PC-9 (cell line): ENCODE measurements at places on chromosomes 2 and 18.
A peak's percentile ranks its signal among the peaks of the same experiment; 100 is the strongest.

GRCh38 chr2:102599486-102599885, 19.9 kb upstream of the SLC9A2 start:
- H3K27ac ChIP-seq, result no peak overlapping the region
- H3K36me3 ChIP-seq, result no peaks in the 10 kb centered on the region
- peaks cover 12% of the 10 kb centered on the region for H3K4me1 ChIP-seq
- no peak for DNase-seq
- H3K27me3 ChIP-seq, result no peaks in the 10 kb centered on the region
- no peak overlapping the region for H3K4me3 ChIP-seq

GRCh38 chr2:158743879-158744278, 51.2 kb upstream of the DAPL1 start:
- no peaks in the 10 kb centered on the region for H3K4me1 ChIP-seq
- DNase-seq, result no peak
- H3K4me3 ChIP-seq, result no peak overlapping the region
- H3K36me3 ChIP-seq, result no peaks in the 10 kb centered on the region
- H3K27me3 ChIP-seq, result no peaks in the 10 kb centered on the region

- no peak overlapping the region for H3K27ac ChIP-seq
- peaks cover 28% of the 10 kb centered on the region for H3K4me1 ChIP-seq
- H3K4me3 ChIP-seq, result no peak overlapping the region
- DNase-seq, result no peak
- no peaks in the 10 kb centered on the region for H3K27me3 ChIP-seq
- no peaks in the 10 kb centered on the region for H3K36me3 ChIP-seq
Observed at GRCh38 chr2:6970976-6971480, 53.8 kb downstream of the RNF144A start.

DNA sequence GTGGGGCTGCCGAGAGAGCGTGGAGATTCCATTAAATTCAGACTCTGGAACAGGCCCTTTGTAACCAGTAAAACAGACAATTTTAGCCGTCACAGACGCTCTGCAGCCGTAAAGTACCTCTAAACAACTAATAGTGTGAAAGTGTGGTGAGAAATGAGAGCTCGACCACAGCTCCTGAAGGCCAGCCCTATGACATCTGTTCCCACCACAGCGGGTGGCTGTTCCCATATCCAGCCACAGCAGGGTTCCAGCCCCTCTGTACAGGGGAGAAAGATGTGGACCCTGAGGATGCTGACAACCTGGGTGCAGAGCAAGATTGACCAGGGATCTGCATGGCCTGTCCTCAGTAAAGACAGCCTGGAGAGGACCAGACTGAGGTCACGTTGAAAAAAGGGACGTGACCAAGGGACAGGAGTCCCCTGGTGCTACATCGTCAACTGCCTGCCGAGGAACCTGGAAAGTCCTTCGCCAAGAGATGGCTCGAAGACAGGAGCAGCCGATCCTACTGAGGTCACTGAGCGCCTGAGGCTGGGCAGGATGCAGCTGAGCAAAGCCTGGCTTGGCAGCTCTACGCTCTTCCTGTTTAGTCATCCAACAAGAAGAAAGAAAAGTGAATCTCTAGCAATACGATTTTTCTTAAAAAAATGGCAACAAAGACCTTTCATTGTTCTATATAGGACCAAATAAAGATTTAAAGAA, 831.7 kb downstream of the RNF144A start:
- H3K4me1 ChIP-seq, result no peaks in the 10 kb centered on the region
- no peaks in the 10 kb centered on the region for H3K36me3 ChIP-seq
- H3K27ac ChIP-seq, result no peak overlapping the region
- no peak for DNase-seq
- no peaks in the 10 kb centered on the region for H3K27me3 ChIP-seq

DNA sequence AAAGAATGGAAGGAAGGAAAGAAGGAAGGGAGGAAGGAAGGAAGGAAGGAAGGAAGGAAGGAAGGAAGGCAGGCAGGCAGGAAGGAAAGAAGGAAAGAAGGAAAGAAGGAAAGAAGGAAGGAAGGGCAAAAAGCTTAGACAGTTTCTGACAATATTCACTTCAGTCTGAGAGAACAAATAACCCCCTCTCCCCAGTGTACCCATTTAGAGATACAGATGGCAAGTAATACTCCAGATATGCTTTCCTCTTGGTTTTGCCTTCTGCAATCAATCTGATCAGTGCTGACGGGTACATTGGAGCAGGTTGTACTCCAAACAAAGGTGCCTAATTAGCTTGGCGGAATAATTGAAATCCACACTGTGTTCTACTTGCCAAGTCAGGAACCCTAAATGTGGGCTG, 534.6 kb upstream of the TMEFF2 start:
- no peak overlapping the region for H3K27ac ChIP-seq
- no peaks in the 10 kb centered on the region for H3K4me1 ChIP-seq
- no peak for DNase-seq
- no peaks in the 10 kb centered on the region for H3K27me3 ChIP-seq
- no peaks in the 10 kb centered on the region for H3K36me3 ChIP-seq
- no peak overlapping the region for H3K4me3 ChIP-seq

DNA sequence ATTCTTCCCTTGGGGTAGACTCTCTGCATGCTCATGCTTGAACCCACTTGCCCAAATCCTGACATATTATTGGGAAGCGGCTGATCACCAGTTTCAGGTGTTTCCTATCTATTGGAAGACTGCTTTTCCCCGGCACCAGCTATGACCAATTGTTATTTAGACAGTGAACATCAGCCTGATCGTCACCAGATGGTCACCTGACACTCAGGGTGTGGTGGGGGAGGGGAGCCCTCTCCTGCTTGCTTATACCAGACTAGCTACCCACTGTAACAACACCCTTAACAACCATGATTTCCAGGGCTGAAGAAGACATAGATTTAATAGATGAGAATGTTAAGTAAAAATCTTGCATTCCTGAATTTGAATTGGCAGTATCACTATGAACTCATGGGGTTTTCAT, 44.3 kb downstream of the RBM43 start:
- no peaks in the 10 kb centered on the region for H3K4me1 ChIP-seq
- no peak overlapping the region for H3K27ac ChIP-seq
- H3K27me3 ChIP-seq, result no peaks in the 10 kb centered on the region
- H3K4me3 ChIP-seq, result no peak overlapping the region
- no peaks in the 10 kb centered on the region for H3K36me3 ChIP-seq
- no peak for DNase-seq

DNA sequence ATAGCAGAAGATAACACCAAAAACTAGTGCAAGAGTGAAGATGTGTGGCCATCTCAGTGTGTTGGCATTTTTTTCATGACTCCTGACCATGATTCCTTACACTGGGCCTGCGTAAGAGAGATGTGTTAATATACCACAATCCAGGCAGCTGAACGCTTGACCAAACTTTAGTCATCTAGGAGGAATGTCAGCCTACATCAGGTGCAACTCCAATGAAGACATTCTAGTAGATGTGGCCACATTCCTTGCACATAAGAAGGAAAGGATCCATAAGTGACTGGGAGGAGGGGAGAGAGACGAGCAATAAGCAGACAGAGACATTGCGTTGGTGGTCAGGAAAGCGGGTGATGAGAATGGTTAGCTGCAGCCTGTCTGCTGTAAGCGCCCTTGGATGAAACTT, 42.6 kb downstream of the CYRIA start:
- peak overlapping the region; percentile 82 for H3K27ac ChIP-seq
- DNase-seq, result peak; percentile 98
- peaks cover 86% of the 10 kb centered on the region for H3K4me1 ChIP-seq
- H3K27me3 ChIP-seq, result no peaks in the 10 kb centered on the region
- no peaks in the 10 kb centered on the region for H3K36me3 ChIP-seq

DNA sequence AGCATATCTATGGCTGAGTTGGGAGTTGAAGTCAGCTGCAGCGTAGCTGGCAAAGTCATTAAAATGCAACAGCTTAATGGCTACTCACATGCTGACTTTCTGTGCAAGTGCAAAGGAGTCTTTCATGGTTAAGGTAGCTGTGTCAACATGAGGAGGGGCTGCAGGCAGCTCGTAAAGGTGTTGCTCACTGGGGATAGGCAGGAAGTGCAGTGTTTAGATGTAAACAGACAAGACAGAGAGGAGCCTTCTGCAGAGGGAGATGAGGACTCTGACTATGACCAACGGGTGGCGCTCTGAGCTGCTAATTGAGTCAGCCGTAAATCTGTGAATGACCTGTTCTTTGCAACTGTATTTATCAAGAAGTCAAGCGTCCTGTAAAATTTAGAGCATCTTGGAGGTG, 22.3 kb upstream of the CAVIN2 start:
- no peaks in the 10 kb centered on the region for H3K27me3 ChIP-seq
- no peak for DNase-seq
- peaks cover 24% of the 10 kb centered on the region for H3K4me1 ChIP-seq
- H3K36me3 ChIP-seq, result no peaks in the 10 kb centered on the region

DNA sequence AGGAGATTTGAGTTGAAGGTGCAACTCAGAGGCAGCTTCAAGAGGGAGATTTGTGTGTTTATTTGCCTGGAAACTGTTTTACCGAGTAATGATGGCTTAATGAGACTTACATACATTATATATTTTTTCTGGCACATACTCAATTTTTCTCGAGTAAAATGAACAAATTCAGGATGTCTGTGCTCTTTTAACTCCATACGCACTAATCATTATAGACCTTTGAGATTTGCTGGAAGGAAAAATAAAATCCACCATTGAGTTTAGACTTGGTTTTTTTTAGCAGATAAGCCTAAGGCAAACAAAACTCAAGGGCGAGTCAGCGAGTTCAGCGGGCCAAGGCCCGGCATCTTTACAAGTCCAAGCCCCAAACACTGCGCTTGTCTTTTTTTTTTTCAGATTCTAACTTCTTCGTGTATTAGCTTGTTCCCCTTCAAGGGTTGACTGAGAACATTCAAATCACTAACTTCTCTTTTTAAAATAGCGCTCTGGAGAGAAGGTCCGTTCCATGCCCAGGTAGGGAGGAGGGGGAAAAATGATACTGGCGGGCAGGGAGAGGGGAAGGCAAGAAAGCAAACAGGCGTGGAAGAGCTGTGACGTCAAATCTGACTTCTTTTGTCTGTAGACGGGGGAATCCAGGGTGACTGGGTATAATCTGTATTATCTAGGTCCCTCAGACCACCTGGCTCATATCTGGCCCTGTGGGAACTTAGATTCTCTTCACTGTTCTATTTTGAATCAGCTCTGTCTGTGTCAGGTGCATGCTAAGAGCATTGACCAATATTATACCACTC, 72.7 kb upstream of the MAP3K20 start:
- no peak for DNase-seq
- H3K4me3 ChIP-seq, result no peak overlapping the region
- H3K27me3 ChIP-seq, result no peaks in the 10 kb centered on the region

- H3K4me1 ChIP-seq, result no peaks in the 10 kb centered on the region
- no peak overlapping the region for H3K4me3 ChIP-seq
- no peak overlapping the region for H3K27ac ChIP-seq
- peaks cover 83% of the 10 kb centered on the region for H3K27me3 ChIP-seq
Observed at GRCh38 chr2:106342831-106343251, 125.4 kb downstream of the RGPD3 start.

GRCh38 chr2:43776324-43776723, 2.5 kb downstream of the DYNC2LI1 start:
- H3K36me3 ChIP-seq, result no peaks in the 10 kb centered on the region
- no peak overlapping the region for H3K4me3 ChIP-seq
- no peaks in the 10 kb centered on the region for H3K27me3 ChIP-seq
- DNase-seq, result no peak
- H3K4me1 ChIP-seq, result peaks cover 8% of the 10 kb centered on the region; the same call in 1 of the 2 replicates

DNA sequence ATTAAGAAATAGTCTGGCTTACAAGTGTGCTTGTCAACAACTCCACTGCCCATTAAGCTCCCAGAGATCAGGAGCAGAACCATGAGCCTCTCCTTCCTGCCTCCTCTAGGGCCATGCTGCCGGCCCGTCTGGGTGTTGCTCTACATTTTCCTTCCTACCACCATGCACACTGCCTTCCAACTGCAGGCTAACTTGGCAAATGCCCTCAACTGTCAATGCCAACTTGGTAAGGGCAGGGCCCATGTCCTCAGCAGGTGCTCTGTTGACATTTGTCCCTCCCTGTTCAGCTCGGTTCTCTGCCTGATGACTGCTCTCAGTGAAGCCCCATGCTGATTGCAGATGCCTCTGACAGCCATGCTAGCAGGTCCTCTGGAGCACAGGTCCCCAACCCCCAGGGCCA, 345.2 kb downstream of the ALK start:
- H3K4me1 ChIP-seq, result no peaks in the 10 kb centered on the region
- DNase-seq, result no peak
- H3K27me3 ChIP-seq, result peaks cover 98% of the 10 kb centered on the region
- no peak overlapping the region for H3K4me3 ChIP-seq

DNA sequence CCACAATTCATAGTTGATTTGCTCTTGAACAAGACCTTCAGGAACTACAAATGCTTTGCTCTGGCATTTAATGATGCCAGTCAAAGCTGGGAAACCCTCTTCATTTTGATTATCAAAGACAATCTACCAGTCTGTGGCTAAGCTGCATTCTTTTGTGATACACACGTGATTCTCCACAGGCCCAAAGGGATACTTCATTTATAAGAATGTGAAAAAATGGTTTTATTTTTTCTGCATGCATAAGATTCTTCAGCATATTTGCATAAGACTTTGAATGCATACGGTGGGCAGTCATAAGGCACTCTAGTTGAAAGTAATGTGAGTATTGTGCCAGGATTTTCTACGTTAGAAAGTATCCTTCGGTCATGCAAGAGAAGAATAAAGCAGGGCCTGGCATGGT, 33.0 kb upstream of the ARL5A start:
- no peak overlapping the region for H3K27ac ChIP-seq
- H3K36me3 ChIP-seq, result no peaks in the 10 kb centered on the region
- no peaks in the 10 kb centered on the region for H3K27me3 ChIP-seq
- no peaks in the 10 kb centered on the region; the same call in 1 of the 2 replicates for H3K4me1 ChIP-seq
- no peak overlapping the region for H3K4me3 ChIP-seq

DNA sequence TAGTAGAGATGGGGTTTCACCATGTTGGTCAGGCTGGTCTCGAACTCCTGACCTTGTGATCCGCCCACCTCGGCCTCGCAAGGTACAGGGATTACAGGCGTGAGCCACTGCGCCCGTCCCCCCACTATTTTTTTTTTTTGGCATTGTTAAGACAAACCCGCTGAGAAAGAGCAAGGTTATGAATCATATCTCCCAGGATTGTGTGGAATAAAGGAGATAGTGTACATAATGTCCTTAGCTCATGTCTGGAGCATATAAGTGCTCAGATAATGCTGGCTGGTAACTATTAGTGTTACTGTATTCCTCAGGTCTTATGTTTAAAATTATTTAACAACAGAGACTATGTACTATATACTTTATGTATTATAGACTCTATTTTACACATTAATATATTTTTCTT, 36.0 kb downstream of the TTC27 start:
- H3K36me3 ChIP-seq, result peaks cover 6% of the 10 kb centered on the region; the same call in 1 of the 2 replicates
- H3K4me3 ChIP-seq, result no peak overlapping the region
- no peak for DNase-seq
- no peak overlapping the region for H3K27ac ChIP-seq

GRCh38 chr2:70248181-70248847, at the start of gene TIA1:
TIA1 (minus strand) TSS chr2:70248628; CDS start chr2:70248430, 198 bp downstream.
- DNase-seq, result peak; percentile 94
- H3K4me1 ChIP-seq, result peaks cover 20% of the 10 kb centered on the region
- H3K27me3 ChIP-seq, result no peaks in the 10 kb centered on the region
- peaks cover 4% of the 10 kb centered on the region; the same call in 1 of the 2 replicates for H3K36me3 ChIP-seq
- peak within 1 kb of the TSS; percentile 90 for H3K4me3 ChIP-seq
- H3K27ac ChIP-seq, result peak within 1 kb of the TSS; percentile 96

DNA sequence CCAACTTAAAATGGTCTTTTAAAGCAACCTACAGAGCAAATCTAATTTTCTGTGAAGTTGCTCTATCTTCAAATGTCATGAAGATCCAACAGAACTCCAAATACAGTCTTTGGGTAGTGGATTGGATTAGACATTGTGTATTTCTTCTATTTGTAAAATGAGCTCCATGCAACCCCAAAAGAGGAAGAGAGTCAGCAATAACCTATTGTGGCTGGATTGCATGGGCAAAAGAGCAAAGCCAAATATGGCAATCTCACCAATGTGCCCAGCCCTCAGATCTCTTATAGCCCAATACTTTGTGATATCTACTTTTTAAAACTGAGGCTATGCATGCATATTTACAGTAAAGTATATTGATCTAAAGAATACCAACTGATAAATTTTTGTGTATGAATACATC, 146.3 kb downstream of the TXNL1 start:
- H3K36me3 ChIP-seq, result no peaks in the 10 kb centered on the region
- H3K27ac ChIP-seq, result no peak overlapping the region
- no peak overlapping the region for H3K4me3 ChIP-seq
- H3K27me3 ChIP-seq, result no peaks in the 10 kb centered on the region
- no peaks in the 10 kb centered on the region for H3K4me1 ChIP-seq
